Hematopoietic multipotent progenitor cell treated with erythropoietin and hydrocortisone succinate and interleukin-3 and kit ligand, for 15 days (in vitro differentiated cells): ENCODE measurements at places on chromosomes 5 and 9.
A peak's percentile ranks its signal among the peaks of the same experiment; 100 is the strongest.

DNA sequence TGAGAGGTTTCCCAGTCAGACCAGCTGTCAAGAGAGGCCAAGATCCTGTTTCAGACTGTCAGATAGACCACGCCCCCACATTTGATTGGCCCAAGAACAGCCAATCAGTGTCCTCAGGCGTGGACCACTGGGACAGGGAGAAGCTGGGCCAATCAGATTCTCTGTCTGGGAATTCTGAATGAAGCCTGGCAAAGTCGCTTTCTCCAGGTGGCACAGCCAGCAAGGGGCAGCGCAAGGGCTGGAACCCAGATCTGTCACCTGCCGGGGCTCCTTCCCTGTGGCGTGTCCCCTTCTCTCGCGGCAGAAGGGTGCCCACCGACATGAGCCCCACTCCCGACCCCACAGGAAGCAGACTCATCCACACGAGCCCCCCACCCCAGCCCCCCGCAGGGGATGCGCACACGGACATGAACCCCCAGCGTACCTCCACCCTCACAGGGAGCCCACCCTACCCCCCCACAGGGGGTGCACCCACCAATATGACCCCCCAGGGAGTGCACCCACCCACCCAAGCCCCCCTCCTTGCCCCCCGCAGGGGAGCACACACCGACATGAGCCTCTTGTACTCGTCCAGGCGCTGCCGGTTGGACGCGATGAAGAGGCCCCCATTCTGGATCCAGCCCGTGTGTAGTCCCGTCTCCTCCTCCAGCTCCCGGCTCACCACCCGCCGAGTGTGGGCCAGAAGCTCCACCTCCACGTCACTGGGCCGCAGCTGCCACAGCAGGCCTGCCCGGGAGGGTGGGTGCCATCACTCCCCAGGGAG is 6.1 kb downstream of the SARDH start:
- no peak for DNase-seq

GRCh38 chr9:95980262-95981125 is 105.0 kb downstream of the ERCC6L2 start:
- no peak for DNase-seq

GRCh38 chr5:109989161-109989560 is 299.4 kb downstream of the MAN2A1 start:
- DNase-seq: no peak

- peak; percentile 78 for DNase-seq
These were observed 638 bp downstream of the MARCHF3 start for GRCh38 chr5:127029581-127030258.

DNA sequence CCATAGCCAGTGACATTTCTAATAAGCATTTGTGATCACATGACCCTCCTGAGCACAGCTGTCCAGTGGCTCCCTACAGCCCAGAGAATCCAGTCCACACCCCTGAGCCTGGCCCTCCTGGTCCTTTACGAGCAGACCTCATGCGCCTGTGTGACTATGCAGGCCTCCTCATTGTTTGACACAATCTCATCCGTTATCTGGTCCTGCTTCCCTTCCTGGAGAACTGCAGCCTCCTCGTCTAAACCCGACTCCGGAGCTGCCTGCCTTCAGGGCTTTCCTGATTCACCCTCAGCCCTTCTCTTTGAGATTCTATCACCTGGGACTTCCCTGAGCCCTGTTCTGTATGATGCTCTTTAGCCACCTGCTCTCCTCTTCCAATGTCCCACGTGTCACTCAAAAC is 79.7 kb downstream of the GPR21 start:
- DNase-seq: no peak

DNA sequence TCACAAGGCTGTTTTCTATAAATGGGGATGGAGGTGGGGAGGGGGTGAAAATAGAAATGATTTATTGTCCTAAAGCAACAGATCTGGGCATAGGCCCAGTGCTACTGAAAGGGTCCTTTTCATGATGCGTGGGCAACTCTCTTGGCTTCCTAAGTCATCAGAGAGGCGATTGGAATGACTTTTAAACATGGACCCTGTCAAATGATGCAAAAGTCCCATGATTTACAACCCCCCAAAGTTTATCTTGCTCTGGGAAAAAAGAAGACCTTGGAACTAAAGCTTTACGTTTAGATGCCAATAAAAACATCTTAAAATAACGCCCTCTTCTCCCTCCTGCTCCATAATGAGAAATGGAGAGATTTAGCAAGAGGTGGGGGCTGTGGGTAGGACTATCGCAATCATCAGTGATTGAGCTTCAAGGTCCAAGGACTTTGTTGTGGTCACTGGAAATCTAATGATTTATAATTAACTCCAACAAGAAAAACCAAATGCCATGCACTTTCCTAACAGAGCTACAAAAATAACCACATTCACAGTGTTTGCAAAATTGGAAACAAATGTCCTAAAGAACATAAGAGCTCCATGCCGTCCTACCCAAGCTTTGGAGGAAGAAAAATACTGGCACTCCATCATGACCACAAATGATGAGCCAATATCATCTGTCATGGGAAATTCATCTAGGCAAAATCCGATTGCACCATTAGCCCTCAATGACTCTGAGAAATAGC is 167.5 kb upstream of the CLINT1 start:
- DNase-seq: no peak

GRCh38 chr5:80930940-80931339 is 29.2 kb upstream of the RASGRF2 start:
- no peak for DNase-seq

DNA sequence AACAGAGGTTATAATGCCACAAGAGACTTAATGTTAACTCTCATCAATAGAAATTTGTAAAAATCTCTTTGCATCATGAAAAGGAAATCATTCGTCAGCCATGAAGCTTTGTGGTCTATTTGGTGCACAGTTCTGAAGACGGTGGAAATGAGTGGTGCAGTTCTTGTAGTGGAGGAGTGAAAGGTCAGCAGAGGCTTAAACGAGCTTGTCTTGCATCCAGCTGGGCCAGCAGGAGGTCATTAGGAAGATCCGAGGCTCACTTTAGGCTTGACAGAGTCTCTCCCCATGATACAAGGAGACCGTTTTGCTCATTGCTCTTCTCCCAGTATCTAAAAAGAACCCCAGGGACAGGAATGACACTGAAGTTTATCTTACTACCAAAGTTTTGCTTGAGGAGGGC is 440.8 kb downstream of the BNC2 start:
- no peak for DNase-seq

- DNase-seq: no peak
These were observed 10.2 kb upstream of the ATP6V0E1 start for GRCh38 chr5:172973127-172973916.

GRCh38 chr5:53037141-53037859 is 48.1 kb downstream of the ITGA2 start:
- DNase-seq: no peak

DNA sequence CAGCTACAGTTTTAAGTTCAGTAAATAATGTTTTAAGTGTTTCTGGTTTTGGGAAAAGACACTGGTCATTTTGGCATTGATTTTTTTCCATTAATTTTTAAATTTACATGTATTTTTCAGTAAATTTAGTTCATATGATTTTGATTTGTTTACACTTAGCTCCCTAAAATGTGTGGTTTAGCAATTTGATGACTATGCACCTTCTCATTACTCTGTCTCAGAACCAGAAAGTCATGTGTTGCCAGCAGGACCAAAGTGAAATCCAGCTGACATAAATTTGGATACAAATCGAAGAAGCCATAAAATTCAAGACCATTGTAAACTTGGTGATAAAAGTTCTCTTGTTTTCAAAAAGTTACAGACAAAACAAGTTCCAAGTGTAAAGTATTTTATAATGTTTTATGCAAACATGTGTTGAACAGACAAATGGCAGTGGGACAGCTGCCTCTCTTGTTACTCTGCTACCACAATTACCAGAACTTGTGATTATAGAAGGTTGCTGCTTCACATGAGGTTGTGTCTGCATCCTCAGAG is 354.8 kb downstream of the NR2F1-AS1 start:
- DNase-seq: no peak

DNA sequence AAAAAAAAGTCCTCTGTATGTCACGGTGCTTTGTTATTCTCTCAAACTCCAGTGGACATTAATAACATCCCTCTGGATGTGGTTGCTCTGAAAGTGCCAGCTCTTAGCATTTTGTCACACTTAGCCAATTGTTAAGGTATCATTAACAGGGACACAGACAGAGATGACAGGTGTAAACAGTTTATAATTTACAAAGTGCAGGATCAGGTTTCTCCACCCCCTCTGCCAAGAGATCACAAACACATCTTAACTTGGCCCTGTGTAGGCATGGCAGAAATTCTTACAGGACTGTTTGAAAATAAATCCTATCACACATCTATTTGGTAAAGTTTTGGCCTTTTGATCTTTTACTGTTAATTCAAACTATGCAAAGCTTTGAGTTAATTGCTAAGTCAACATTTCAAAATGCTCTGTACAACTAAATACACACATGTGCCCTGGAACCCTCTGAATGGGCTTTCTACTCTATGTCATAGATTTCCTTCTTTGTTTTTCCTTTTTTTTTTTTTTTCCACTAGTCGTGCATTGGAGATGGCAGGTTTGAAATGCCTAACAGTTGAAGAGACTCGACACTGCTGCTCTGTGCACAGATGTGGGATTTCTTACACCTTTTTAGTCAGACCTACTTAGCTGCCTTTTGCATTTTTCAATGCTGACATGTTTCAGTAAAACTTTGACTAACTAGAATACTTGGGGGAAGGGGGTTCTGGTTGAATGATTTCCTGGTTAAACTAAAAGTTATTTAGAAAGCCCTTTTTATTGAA is 41.7 kb downstream of the SEMA6A start:
- DNase-seq: no peak

DNA sequence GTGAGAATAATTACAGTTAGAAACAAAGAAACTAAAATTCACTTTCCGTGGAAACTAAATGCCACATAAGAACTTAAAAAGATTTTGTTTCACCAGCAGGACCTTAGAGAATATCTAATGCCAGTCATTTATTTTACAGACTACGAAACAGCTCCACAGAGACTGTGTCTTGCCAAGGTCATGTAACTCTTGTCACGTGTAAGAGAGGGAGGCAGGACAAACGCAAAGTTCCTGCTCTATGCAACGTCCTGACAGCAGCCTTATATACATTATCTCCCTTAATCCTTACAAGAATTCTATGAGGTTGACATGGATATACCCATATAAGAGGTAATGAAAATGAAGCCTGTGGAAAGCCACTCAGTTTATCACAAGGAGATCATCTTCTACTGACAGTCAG is 39.4 kb downstream of the CTNNAL1 start:
- no peak for DNase-seq

DNA sequence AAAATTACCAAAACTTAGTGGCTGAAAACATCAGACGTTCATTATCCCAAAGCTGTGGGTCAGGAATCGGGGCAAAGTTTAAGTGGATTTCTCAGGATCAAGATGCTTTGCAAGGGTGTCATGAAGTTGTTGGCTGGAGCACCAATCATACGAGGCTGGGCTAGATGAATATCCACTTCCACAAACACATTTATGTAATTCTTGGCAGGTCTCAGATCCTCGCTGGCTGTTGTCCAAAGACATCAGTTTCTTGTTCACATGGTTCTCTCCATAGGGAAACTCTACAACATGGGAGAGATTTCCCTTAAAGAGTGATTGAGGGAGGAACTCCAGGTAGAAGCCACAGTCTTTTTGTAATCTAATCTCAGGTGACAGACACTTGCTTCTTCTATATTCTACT is 20.2 kb upstream of the CCDC192 start:
- no peak for DNase-seq

- no peak for DNase-seq
These were observed 43.1 kb downstream of the TRIO start for GRCh38 chr5:14186059-14186830.

GRCh38 chr5:142438573-142438972 is 113.8 kb upstream of the SPRY4 start:
- no peak for DNase-seq

GRCh38 chr5:154728939-154729588 is 26.1 kb upstream of the LARP1 start:
- DNase-seq: no peak

DNA sequence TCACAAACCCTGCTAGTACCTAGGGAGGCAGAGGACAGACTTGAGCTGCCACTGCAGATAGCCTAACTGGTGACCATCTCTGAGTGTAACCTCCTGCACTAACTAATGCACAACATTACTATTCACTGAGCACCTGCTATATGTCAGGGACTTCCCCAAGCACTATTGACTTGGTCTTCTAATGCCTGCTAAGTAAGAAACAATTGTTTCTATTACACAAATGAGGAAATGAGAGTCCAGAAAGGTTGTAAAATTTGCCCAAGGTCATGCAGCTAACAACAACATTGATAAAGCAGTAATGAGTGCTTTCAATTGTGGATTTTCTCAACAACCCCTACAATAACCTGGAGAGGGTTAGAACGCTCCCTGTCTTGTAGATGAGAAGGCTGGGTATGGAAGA is 183.7 kb downstream of the ZNF462 start:
- DNase-seq: no peak

DNA sequence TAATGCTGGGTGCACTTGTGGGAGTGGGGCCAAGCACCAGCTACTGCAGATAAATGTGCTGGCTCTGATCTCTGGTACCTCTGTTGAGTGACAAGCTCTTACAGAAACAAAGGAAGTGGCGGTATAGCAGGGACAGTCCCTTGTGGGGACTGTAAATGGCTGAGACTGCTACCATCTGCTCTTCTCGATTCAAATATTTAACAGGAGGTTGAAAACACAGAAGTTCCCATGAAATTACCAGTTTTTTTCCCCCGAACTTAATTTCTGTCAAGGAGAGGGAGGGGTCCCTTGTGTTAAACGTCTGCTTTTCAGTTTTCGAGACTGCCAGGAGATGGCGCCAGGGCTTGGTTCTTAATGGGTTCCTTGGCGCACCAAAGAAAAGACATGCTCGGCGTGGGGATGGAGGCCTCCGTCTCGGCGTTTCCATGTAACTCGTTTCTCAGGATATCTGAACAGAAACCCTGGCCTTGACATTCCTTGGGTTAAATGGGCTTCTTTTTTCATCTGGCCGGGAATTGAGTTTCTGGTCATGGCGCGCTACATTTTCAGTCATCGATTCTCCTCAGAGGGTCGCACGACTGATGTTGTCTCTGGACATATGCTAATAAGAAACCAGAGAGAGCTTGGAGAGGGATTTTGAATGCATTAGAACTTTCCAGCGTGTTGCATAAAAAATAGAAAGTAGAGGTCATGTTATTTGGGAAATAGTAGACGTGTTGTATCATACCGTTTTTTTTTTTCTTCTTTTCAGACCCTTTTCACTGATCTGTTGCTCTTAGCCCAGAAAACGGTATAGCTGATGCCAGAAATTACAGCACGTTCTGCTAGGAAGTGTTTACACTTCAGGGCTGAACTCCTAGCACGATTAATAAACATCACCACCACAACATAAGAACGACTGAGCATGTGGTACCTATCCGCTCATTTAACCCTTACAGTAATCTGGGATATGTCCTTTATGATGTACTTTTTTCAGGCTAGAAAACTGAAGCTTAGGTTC is 64.0 kb downstream of the CARTPT start:
- peak; percentile 19 for DNase-seq
